ENCODE measurements at places on chromosomes 11 and 22.

GRCh38 chr11:84833488-84834088 is 793.6 kb downstream of the DLG2 start:
- no peak for DNase-seq

- no peak for DNase-seq
These were observed 87.3 kb downstream of the CCDC73 start for GRCh38 chr11:32706985-32707741.

DNA sequence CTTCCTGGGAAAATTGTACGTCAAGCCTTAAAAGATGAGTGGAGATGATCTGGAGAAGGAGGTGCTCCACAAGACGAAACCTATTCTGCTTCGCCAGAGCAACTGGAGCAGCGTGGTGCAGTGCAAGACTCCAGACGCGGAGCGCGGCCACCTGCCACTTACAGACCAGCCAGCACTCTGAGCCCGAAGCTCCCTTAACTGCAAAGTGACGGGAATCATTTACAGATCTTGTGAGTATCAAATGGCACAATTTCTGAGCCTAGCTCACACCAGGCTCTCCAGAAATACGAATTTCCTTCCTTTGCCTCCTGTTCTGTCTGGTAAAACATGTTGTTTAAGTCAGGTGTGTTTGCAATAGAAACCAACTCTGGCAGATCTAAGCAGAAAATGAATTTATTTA is 369.3 kb downstream of the CADM1 start:
- DNase-seq = no peak

- DNase-seq = no peak
These were observed at the start of gene FIBIN for GRCh38 chr11:26993965-26994457. Gene FIBIN, plus strand, starts transcription at chr11:26994112. Its CDS starts 415 bp downstream, at chr11:26994527.

- DNase-seq = no peak
These were observed 62.1 kb downstream of the RBFOX2 start for GRCh38 chr22:35966314-35967045.

- no peak for DNase-seq
These were observed 28.8 kb downstream of the YAP1 start for GRCh38 chr11:102139081-102139498.

- DNase-seq = no peak
These were observed 241.2 kb upstream of the SYN3 start for GRCh38 chr22:33299245-33299956.

DNA sequence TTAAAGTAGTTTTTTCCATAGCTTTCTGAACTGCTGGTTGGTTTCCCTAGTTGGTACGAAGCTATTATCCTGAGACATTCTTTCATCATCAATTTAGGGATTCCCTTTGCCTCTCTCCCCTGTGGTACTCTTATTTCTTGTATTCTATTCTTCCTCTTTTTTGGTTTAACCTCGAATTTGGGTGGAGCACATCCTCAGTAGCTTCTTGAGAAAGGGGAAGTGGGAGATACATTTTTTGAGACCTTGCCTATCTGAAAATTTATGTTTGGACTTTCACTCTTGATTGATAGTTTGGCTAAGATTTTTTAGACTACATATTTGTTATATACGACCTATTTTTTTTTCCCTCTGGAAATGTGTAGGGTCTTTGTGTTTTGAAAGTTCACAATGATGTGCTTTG is 121.7 kb upstream of the ZBED5 start:
- no peak for DNase-seq

GRCh38 chr11:78548911-78549590 is 25.6 kb downstream of the NARS2 start:
- DNase-seq = no peak

DNA sequence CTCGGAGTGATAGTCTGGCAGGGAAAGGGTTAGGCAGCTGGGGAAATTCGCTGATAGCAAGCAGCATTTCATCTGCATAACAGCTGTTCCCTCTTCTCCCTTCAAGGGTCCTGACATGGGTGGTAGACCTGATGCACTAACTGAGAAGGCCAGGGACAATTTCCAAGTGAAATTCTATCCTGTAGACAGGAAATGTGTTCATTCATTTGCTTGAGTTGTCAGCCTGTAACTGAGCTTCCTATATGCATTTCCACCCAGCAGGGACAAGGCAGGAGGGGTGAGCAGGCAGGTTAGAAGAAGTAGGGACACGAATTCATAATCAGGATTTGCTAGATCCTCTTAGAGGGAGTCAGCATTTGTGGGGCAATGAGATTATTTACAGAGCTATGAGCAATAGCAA is 154.3 kb upstream of the NCAM1 start:
- DNase-seq = peak; percentile 31

- no peak for DNase-seq
These were observed 1.6 kb downstream of the MAML2 start for GRCh38 chr11:96341211-96342013.

DNA sequence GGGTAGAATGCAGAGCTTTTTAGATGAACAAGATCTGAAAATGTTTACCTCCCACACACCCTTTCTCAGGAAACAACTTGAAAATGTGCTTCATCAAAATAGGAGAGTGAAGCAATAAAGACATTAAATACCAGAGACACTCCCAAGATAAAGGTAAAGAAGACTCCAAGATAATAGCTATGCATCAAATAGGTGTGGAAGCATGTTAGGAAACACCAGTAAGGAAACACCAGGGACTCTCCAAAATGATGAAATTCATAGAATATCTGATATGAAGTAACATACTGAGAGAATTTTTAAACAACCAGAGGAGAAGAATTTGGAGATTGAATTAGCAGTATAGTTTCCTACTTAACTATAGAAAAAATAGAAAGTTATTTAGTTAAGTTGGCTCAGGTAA is 57.0 kb downstream of the OR10A6 start:
- DNase-seq = no peak

DNA sequence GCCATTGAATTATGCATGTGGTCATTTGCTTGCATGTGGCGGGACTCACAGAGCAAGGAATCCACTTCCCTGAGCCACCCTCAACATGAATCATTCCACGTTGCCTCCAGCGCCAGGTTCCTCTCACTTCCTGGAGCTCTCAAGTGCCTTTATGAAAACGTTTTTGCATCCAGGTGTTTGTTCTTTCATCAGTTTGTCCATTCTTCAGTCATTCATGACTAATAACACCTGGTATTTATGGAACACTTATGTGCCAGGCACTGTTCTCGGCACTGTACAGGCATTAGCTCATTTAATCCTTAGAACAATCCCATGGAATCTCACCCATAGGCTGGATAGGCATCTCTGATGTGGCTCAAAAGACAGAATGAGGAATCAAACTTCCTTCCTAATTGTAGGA is 256.1 kb upstream of the SYN3 start:
- DNase-seq = no peak

DNA sequence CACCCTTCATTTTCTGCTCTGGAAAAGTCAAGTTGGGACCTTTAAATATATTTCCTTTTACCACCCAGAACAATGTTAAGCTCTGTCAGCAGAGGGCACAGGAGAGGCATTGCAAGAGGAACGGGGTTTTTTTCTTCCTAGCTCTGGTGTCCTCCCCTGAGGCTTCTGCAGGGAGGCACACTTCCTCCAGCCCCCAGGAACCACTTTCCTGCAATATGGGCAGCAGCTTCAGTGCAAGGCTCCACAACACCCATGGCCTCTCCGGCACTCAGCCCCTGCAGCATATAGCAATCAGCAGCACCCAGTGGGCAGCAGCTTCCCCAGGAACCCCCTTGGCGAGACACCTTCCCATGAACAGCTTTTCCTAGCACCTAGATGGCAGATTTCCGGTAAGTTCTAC is 101.4 kb downstream of the SYT9 start:
- DNase-seq = no peak

- DNase-seq = no peak
These were observed 6.2 kb downstream of the ZDHHC8 start for GRCh38 chr22:20137671-20138416.

GRCh38 chr11:114377612-114378267 is 22.6 kb downstream of the C11orf71 start:
- DNase-seq = no peak

GRCh38 chr11:47014097-47014496 is 77.5 kb downstream of the CSTPP1 start:
- DNase-seq = no peak

DNA sequence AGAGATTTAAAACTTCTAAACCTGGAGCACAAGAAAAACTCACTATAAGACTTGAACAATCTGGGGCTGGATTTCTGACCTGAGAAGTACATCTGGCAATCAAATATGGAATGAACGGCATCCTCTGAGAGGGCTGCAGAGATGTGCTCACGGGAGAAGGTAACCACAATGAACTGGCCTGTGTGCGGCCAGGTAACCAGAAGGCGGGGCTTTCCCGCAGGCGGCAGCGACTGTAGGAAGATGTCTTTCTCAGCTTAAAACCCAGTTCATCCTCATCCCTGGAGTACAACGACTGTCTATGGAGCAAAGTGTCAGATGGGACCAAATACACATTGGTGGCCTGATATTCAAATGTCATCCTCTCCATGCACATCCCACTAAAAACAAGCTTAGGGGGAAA is 24.5 kb downstream of the MICAL3 start:
- DNase-seq = no peak

- DNase-seq = peak; percentile 41
These were observed 47.3 kb upstream of the TSKU start for GRCh38 chr11:76735841-76736240.

- peak; percentile 39 for DNase-seq
These were observed 23.9 kb downstream of the LRFN4 start for GRCh38 chr11:66880496-66881450.

DNA sequence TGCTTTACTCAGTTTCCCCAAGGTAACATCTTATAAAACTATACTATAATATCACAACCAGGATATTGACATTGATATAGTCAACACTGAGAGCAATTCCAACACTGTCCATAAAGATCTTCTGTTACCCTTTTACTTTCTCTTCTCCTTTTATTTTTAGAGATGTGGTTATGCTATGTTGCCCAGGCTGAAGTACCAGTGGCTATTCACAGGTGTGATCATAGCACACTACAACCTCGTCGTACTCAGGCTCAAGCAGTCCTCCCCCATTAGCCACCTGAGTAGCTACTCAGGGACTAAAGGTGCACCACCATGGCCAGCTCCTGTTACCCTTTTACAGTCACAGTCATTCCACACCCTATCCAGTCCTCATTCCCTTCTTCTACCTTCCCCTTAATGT is 119.7 kb downstream of the CWF19L2 start:
- DNase-seq = no peak

- no peak for DNase-seq
These were observed 15.2 kb downstream of the ROBO4 start for GRCh38 chr11:124882339-124883071.

DNA sequence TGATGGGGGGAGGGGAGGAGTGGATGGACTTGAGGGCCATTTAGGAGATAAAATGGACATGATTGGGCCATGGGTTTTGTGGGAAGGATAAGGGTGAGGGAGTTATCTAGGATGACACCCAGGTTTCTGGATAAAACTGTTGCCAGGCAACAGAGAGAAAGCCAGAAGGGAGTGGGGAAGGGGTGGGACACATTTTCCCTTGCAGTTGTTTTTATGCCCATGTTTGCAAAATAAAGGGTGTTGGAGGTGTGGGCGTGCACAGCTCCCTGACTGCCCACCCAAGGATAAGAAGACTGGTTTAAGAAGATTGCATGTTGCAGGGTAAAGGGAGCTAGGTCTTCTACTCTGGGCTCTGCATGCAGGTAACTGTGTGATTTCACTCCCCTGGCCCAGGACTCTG is 18.3 kb upstream of the YWHAH start:
- DNase-seq = no peak

DNA sequence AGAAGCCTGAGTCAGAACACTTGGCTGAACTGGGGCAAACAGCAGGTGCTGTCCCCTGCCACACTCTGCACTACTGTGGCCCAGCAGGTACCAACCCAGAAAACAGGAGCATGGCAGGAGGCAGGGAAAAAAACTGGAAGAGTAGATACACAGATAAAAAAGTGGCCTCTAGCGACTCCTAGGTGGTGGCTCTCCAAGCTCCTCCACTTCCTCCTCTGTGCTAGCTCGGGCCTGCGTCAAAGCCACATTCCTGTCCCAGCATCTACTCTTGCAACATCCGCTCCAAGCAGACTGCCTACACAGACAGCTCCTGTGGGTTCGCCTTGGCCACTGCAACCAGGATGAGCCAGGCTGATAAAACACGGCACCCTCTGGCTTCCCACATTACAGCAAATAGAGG is 6.9 kb downstream of the OR8B12 start:
- DNase-seq = no peak

GRCh38 chr11:105265845-105266244 is 126.3 kb upstream of the CARD18 start:
- no peak for DNase-seq

DNA sequence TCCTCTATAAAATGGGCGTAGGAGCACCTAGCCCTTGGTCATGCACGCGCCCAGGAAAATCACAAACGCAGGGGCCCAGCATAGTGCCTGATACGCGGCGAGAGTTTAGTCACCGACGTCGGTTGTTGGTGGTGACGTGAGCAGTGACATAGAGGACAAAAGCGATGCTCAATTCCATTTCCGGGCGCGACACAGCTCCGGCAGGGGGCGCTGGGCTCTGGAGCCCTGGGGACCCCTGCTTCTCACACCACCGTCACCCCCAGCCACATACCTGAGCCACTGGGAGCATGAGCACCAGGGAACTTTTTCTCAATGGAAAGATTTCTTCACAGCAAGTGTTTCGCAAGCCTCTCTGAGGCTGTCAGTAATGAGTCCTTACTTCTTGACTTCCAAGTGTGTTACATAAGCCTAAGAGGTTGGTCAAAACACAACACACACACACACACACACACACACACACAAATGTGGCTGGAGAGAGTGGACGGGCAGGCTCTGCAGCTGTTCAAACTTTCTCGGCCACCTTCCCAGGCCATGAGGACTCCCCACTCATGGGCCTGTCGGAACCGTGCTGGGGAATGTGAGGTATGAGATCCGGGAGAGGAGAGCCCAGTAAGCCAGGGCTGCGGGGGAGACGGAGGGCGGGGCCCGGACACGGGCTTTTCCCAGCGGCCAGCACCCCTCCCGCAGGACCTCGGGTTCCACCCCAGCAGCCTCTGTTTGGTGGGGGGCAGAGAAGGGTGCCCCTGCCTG is 36.9 kb upstream of the LINC01488 start:
- DNase-seq = no peak

DNA sequence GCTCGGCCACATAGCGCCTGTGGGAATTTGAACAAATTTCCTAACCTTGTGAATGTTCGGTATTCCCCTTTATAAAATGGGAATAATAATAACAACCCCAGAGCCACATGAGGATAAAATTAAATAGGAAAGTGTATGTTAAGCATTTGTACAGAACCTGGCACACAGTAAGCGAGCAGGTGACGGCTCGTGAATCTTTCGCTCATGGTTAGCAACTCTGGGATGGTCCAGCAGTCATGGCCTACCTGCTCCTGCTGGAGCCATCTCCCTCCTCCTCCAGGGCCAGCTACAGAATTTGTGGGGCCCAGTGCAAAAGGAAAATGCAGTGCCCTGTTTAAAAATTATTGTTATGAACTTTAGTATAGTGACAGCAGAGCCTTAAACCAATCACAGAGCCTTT is 88.5 kb upstream of the CSNK2A3 start:
- DNase-seq = no peak

Data from NCI-H1694 (cell line).